ENCODE measurements at places on chromosomes 2 and 18. TPM values are rescaled to one million over a fixed set of nuclear protein-coding genes. Genes with fewer than 3 reads are reported as not detected.

- DNase-seq, result no peak
These were observed 784.8 kb upstream of the ID2 start for GRCh38 chr2:7896940-7897487.

DNA sequence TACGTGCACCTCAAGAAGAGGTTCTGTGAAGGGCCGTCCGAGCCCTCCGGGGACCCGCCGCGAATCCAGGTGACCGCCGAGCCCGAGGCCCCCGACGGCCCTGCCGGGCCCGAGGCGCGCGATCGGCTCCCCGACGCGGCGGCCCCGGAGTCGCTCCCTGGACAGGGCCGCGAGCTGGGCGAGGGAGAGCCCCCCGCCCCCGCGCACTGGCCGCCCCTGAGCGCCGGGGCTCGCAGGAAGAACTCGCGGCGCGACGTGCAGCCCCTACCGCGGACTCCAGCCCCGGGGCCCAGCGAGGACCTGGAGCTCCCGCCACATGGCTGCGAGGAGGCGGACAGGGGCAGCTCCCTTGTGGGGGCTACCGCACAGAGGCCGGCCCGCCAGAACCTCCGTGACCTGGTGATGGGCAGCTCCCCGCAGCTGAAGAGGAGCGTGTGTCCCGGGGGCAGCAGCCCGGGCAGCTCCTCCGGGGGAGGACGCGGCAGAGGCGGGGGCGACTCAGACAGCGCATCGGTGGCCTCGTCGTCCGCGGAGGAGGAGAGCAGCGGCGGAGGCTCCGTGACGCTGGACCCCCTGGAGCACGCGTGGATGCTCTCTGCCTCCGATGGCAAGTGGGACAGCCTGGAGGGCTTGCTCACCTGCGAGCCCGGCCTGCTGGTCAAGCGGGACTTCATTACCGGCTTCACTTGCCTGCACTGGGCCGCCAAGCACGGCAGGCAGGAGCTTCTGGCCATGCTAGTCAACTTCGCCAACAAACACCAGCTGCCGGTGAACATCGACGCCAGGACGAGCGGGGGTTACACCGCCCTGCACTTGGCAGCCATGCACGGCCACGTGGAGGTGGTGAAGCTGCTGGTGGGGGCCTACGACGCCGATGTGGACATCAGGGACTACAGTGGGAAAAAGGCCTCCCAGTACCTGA is 812 bp downstream of the SOWAHC start:
- peak; percentile 63 for DNase-seq

- DNase-seq, result peak; percentile 96
These were observed at the start of gene LGALSL for GRCh38 chr2:64453770-64454385. Gene LGALSL (plus strand): TSS chr2:64454162. CDS start chr2:64454546, 384 bp downstream.

GRCh38 chr18:49566217-49566770 is 4.4 kb downstream of the LIPG start:
- DNase-seq, result no peak

- DNase-seq, result no peak
These were observed 466.6 kb downstream of the LPIN1 start for GRCh38 chr2:12212841-12213597.

DNA sequence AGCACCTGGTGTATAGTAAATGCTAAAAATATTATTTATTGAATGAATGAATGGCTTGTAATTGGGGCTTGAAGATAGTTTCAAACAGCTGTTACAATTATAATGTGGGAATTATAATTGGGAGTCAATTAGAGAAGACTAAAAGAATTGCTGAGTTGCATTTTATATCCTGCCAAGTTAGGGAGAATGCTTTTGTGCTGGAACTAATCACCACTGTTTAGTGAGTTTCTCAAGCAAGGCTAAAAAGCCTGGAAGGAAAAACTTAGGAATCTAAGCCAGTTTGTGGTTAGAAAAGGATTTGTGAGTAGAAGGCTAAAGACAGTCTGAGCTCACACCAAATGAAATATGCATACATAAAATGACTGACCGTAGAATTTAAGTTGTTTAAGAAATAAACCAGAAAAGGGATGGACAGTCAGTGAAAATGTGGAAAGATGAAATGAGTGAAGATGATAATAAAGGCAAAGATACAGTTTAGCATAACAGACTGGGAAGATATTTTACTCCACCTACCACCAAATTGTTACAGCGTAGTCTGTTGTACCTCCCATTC is 647.7 kb upstream of the FSHR start:
- no peak for DNase-seq

DNA sequence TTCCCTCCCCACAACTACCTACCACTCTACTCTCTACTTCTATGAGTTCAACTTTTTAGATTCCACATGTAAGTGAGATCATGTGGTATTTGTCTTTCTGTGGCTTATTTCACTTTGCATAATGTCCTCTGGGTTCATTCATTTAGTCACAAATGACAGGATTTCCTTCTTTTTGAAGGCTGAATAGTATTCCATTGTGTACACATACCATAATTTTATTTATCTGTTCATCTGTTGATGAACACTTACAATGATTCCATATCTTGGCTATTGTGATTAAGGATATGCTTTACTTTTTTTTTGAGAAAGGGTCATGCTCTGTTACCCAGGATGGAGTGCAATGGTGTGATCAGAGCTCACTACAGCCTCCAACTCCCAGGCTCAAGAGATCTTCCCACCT is 73.6 kb downstream of the ICA1L start:
- DNase-seq, result no peak

DNA sequence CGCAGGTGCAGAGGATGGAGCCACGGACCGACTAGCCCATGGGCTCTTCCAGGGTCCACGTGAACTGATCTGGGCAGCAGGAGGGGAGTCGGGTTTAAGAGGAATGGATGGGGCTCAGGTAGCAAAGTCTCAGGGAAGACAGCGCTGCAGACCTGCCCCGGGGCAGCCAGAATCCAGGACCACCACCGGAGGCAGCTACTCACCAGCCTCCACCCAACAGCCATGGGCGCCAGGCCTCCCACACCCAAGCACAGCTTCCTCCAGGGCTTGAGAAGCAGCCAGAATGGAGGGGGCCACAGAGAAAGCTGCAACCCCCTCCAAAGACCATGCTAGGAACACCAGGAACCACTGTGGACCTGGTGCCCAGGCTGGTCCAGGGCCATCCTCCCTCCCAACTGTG is 164.3 kb downstream of the TWIST2 start:
- peak; percentile 53 for DNase-seq

- DNase-seq, result no peak
These were observed 1292.2 kb upstream of the ZEB2 start for GRCh38 chr2:145812165-145812554.

- DNase-seq, result no peak
These were observed 33.7 kb upstream of the MCM6 start for GRCh38 chr2:135909976-135910375.

DNA sequence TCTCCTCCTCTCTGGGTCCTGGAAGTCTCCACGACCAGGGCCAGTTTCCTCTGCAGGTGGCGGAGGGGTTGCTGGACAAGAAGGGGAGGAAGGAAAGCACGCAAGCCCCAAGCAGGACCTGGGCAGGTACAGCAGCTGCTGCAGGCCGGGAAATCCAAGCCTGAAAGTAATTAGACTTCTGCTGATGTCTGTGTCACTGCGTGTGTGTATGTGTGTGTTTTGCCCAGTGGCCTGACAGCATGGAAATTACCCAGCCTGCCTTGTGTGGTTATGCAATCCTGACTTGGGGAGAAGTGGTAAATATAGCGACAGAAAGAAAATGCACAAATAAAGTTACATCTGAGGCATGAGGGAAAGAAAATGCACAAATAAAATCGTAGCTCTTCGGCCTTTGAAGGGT is 121.8 kb upstream of the ZBTB14 start:
- DNase-seq, result no peak

- DNase-seq, result no peak
These were observed 6.9 kb upstream of the KYNU start for GRCh38 chr2:142870526-142870925.

The GULP1 gene
- total RNA-seq, result 23.0 TPM

The SNTG2 gene
- 2.1 TPM for total RNA-seq

The ANKRD36B gene
- 49.9 TPM for total RNA-seq

The VWC2L gene
- total RNA-seq, result not detected

The GPR39 gene
- 3.6 TPM for total RNA-seq

All from osteoblast (primary cell).